Activated gamma-delta T cell treated with Interleukin-2 at 50 U/mL for 16 hours (primary cell): ENCODE measurements at places on chromosomes 7 and 10.

GRCh38 chr7:141071855-141072547, 1.9 kb upstream of the TMEM178B start:
- no peak for DNase-seq

DNA sequence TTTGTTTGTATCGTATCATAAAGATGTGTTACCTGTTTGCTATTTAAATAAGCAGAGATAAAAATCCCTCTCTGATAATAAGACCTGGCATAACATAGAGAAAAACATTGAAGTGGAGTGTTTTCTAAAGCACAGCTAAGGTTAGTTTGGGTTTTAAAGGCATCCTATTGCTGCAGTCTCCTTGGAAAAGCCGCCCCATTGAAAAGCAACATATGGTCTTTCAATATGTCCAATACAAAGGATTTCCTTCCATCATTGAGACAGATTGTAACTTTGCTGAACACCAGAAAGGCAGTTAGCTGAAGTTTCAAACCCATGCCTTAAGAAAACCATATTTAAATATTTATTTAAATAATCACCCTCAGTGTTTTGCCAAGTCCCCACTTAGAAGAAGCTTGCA, 898.5 kb upstream of the KCND2 start:
- DNase-seq: no peak

DNA sequence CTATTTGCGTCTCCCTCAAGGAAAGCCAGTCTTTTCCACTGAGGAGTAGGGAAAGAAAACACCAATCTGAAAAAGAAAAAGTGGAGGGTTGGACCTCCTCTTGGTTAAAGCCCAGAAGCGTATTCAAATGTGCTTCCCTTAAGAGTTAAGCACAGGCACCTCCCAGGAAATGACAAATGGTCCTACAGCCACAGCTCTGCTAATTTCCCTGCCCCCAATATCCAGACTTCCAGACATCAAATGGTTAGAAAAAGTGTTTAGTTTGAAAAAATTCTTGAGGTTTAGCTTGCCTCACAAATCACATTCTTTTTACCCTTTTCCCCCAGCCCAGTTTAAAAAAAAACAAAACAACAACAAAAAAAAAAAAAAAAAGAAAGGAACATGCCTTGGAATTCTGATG, 19.0 kb upstream of the COL1A2 start:
- DNase-seq: no peak

- no peak for DNase-seq
Measured at GRCh38 chr7:46628389-46628788, 707.3 kb upstream of the IGFBP3 start.

- DNase-seq: no peak
Measured at GRCh38 chr7:91288208-91288824, 24.1 kb downstream of the FZD1 start.

- no peak for DNase-seq
Measured at GRCh38 chr7:37683246-37684120, at the start of gene GPR141. Gene GPR141 (plus strand): TSS chr7:37683766. CDS start chr7:37740394, 56,628 bp downstream.

DNA sequence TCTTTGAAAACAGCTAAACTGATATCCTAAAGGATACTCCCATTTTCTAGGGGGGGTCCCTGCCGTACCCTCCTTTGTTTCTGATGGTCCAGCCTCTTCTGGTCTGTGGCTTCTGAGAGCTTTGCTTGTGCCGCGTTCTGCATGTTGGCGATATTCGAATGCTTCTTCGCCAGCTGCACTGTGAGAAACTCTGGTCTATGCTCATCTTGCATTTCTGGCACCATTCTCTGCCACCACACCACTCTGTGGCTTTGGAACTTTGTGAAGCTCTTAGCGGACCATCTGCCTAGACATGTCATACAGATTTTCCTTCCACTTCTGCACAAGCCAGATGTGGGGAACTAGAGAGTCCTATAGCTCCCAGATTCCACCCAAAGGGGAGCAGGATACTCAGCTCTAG, 197.2 kb downstream of the REEP3 start:
- no peak for DNase-seq

GRCh38 chr7:111982133-111982532, 224.1 kb downstream of the DOCK4 start:
- no peak for DNase-seq

GRCh38 chr10:123402656-123403055, 248.5 kb downstream of the BUB3 start:
- DNase-seq: no peak

- no peak for DNase-seq
Measured at GRCh38 chr7:22066522-22066921, 120.8 kb upstream of the CDCA7L start.

GRCh38 chr7:143069912-143070500, 17.9 kb downstream of the OR6V1 start:
- DNase-seq: no peak

DNA sequence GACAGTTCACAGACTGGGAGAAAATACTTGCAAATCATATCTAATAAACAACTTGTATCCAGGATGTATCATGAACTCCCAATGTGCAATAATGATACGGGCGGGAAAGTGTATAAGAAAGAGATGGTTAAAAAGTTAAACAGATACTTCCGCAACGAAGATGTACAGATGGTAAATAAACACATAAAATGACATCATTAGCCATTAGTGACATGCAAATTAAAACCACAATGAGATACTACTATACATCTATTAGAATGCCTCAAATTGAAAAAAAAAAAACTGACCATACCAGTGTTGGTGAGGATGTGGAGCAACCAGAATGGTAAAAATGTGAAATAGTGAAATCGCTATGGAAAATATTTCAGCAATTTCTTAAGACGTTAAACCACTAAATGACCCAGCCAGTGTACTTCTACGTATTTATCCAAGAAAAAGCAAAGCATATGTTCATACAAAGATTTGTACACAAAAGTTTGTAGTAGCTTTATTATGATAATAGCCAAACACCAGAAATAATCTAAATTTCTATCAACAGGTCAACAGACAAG, 83.5 kb downstream of the IPMK start:
- DNase-seq: no peak

DNA sequence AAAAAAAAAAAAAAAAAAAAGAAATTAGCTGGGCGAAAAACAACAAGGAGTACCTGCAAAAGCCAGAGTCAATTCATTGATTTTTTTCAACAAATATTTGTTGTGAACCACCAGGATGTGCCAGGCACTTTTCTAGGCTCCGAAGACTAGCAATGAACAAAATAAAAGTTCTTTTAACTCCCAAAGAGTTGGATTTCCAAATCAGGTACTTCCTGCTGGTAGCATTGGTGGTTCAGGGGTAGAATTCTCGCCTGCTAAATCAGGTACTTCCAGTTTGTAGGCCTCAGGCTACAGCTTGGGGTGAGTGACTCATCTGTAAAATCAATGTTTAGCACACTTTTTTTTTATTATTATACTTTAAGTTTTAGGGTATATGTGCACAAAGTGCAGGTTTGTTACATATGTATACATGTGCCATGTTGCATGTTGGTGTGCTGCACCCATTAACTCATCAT, 10.9 kb downstream of the PPA1 start:
- no peak for DNase-seq

DNA sequence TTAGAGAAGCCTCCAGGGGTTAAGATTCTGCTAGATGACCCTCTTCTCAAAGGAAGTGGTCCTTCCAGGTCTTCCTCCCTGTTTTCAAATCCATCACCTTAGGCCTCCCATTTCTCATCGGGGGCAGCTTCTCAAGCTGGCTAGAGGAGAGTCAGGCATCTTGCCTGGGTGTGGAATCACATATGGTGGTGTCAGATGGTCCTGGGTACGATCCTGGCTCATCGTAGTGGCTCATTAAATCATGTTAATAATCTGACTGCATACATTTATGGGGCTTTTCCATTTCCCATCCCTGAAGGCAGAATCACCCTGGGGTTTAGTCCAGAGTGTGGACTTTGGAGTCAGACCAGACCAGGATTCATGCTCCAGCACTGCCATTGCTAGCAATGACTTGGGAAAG, 132.6 kb downstream of the RPS24 start:
- no peak for DNase-seq

DNA sequence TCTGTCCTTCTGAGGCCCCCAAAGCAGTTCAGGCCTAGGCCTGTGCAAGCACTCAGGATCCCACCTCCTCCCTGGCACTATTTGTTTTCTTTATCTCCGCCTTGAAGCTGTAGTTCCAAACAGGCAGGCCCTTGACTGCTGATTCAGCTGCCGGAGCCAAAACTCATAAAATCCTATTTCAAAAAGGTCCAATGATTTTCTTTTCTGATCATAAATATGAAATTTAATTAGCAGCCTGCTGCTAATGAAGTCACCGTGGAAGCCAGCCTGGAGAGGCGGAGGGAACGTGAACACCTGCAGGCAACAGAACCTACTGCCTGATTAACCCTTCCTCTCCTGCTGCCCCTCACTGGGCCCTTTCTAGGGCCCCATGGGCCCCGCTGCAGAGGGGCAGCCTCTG, 60.1 kb downstream of the CARD11 start:
- no peak for DNase-seq

DNA sequence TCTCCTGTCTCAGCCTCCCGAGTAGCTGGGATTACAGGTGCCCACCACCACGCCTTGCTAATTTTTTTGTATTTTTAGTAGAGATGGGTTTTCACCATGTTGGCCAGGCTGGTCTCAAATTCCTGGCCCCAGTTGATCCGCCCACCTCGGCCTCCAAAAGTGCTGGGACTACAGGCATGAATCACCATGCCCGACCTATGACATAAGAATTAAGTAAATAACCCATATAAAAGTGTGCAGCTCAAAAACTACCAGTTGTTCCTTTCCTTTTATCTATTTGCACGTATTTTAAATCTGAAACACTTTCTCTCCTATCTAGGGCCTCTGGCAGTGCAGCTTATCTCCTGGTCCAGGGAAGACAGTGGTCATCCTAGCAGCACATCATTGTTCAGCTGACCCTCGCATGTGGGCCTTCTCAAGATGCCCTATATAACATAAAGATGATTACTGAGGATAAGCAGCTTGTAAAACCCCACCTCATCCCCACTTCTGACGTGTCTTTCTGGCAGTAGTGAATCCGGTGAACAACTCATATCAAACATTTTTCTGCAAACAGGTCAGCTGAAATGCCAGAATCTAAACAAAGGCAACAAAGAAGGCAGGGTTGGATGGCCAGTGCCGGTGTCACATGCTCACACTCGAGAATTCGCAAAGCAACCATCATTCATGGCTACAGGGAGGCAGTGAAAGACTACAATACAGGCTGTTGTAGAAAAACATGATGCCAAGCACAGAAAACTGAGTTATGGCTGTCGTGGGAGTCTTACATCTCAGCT, 36.0 kb upstream of the KCNIP2 start:
- no peak for DNase-seq

DNA sequence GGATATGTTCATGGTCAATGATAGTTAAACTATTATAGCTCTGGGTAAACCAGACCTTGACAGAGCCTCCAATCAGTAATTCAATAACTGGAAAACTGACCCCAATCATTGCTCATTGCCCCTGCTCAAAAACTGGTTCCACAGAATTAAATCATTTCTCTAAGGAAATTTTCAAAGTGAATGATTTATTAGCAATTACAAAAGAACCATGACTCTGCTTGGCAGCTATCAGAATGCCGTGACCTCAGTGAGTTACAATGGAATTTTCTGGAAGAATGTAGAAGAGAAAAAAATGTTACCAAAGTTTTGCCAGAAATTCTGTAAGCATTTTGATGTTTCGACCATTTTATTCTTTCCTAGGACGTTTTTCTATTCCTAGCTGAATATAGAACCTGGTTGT, 106.8 kb upstream of the APBB1IP start:
- DNase-seq: no peak

GRCh38 chr10:35089611-35090161, 455 bp downstream of the CUL2 start:
- no peak for DNase-seq

GRCh38 chr7:64618785-64619456, 47.0 kb upstream of the ZNF107 start:
- peak; percentile 6 for DNase-seq

- DNase-seq: no peak
Measured at GRCh38 chr10:70673929-70674559, 1.7 kb downstream of the ADAMTS14 start.

GRCh38 chr7:157684909-157685429, 348.2 kb downstream of the DNAJB6 start:
- DNase-seq: no peak

- no peak for DNase-seq
Measured at GRCh38 chr7:51731075-51731474, 414.5 kb upstream of the COBL start.

DNA sequence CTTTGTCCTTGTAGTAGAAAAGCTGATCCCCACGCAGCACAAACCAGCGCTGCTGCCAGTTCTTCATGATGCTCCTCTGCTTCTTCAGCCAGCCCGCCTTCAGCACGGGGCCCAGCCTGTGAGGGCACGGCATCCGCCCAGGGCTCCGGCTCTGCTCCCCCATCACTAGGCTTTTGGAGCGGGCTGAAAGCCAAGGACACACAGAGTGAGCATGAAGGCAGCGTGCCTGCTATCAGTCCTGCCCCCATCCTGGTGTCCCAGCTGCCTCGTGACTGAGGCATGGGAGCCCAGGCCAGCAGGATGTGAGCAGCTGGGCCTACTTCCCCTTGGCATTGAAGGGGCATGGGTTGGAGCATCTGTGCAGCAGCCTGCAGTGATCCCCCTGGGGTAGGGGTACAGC, 21.9 kb downstream of the ARHGAP22 start:
- DNase-seq: no peak

- DNase-seq: no peak
Measured at GRCh38 chr7:77563275-77563674, 26.2 kb downstream of the PTPN12 start.

GRCh38 chr10:71237843-71238623, 25.7 kb downstream of the UNC5B start:
- no peak for DNase-seq

- DNase-seq: no peak
Measured at GRCh38 chr10:93751124-93751523, 6.6 kb upstream of the LGI1 start.

GRCh38 chr10:93462371-93462770, 19.8 kb downstream of the MYOF start:
- no peak for DNase-seq

GRCh38 chr7:131249483-131249882, 78.2 kb upstream of the MKLN1 start:
- DNase-seq: no peak

GRCh38 chr10:7157091-7157490, 253.7 kb downstream of the SFMBT2 start:
- no peak for DNase-seq

- no peak for DNase-seq
Measured at GRCh38 chr10:119257899-119258419, 50.6 kb downstream of the GRK5 start.

- no peak for DNase-seq
Measured at GRCh38 chr7:135980012-135980551, 2.9 kb upstream of the MTPN start.

DNA sequence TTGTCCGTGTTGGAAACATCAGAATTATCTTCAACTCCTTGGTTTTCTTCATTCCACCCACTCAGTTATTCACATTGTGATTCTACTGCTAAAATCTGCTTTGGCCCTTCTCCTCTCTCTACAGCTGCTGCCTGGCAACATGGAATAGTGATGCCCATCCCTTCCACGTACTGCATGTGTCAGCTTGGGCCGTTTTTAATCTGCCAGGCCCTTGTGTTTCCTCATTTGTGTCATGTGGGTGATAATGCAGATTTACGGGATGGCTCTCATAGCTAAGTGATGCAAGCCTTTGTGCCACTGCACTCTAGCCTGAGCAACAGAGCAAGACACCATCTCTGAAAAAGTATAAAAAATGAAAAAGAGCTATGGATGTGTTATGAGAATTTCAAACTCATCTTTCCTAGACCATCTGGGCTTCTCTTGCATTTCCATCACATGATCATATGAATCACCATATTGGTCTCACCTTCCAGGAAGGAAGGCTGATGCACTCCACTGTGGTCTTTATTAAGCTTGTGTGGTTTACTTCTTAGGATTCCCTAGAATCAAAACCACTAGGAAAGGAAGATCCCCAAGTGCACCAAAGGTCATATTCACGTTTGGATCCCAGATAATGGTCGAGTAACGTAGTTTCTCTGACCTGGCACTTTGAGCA, 20.6 kb upstream of the CELF2 start:
- no peak for DNase-seq
